Stimulated activated CD4-positive, alpha-beta T cell treated with anti-CD3 and anti-CD28 coated beads, TNF-alpha, amount 100 ng/mL, for 4 hours (primary cell): ENCODE measurements at places on chromosomes 3 and 15.

DNA sequence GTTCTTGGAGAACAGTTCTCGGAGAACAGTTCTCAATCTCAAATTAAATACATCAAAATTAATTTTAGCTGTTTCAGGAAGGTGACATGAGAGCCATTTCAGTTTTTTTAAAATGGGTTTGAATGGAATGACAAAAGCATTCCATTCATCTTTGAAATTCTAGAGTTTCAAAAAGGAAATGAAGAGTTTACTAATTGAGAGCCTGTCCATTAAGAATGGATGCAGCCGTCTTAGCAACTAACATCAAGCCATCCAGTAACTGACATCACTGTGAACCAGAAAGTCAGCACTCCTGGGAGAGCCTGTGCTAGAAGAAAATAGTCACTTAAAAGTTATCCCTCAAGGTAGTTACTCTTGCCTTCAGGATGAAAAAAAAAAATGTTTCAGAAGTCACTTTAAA is 47.0 kb upstream of the FSTL1 start:
- no peak for DNase-seq

DNA sequence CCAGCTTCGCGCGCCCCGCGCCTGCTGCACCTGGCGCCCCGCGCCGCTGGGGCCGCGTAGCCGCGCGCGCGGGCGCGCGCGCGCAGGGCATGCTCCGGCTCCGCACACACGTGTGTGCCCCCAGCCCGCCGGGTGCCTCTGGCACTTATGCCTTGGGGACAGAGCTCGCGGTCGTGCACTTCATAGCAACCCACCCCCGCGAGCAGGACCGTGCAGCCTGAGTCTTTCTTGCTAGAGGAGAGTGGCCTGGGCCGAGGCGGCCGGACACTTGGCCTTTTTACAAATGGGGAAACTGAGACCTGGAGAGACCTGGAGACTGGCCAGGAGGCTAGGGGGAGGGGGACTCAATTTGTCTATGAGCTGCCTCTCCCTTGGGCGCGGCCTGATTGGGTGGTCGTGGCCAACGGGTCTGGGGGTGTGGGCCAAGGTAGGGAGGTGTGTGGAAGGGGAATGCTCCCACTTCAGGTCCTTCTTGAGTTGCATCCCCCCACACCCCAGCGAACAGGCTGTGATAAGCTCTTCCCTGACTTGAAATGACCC is 562 bp downstream of the NBEAL2 start:
- DNase-seq: no peak

DNA sequence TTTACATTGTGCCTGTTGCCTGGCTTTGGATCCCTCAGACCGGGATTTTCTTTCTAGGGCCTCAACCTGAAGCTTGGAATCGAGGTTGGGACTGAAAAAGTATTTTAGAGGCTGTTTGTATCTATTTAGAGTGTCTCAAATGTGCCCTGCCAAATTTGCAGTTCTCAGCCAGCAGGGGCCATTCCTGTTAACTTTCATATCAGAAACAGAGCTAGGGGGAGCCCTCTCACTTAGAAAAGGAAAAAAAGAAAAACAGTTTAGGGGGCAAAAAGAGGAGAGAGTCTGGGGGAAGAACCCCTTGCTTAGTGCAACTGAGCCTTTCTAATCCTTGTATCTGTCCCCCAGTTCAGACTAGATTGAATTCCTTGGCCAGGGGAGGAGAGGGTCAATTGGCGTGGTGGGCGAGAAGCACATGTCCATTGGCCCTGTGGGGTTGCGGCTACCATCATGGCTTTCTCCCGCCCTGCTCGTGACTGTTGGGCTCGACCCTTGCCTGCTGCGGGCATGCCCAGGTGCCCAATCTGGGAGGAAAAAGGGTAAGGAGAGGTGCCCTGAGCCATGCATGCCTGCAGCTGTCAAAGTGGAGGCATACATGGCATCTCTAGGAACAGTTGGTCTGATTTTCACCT is 101.6 kb downstream of the CFAP44 start:
- no peak for DNase-seq

DNA sequence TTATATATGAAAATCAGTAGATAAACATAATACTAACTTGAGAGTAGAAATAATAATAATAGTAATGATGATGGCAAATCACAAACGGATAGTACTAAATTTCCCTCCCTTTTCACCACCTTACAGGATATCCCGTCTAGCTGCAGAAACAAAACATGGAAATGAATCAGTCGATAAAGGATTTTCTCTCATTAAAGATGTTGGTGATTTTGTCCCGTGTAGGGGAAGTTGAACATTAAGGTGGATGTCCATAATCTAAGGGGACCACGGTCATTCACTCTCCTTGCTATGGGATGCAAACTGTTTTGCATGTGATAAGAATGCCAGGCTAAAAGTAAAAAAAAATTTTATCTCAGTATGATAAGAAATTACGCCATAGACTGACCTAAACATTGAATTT is 1027.7 kb upstream of the NR2F2 start:
- DNase-seq: no peak

GRCh38 chr3:101279162-101279561 is 41.2 kb downstream of the IMPG2 start:
- no peak for DNase-seq

DNA sequence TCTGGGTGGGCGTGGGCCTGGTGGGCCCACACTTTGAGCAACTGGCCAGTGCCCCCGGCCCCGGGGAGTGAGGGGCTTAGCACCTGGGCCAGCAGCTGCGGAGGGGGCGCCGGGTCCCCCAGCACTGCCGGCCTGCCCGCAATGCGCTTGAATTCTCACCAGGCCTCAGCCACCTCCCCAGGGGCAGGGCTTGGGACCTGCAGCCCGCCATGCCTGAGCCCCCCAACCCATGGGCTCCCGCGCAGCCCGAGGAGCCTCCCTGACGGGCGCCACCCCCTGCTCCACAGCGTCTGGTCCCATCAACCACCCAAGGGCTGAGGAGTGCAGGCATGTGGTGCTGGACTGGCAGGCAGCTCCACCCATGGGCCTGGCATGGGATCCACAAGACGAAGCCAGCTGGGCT is 484.3 kb downstream of the UNC13C start:
- no peak for DNase-seq

GRCh38 chr3:28042095-28042635 is 199.3 kb upstream of the CMC1 start:
- DNase-seq: no peak

DNA sequence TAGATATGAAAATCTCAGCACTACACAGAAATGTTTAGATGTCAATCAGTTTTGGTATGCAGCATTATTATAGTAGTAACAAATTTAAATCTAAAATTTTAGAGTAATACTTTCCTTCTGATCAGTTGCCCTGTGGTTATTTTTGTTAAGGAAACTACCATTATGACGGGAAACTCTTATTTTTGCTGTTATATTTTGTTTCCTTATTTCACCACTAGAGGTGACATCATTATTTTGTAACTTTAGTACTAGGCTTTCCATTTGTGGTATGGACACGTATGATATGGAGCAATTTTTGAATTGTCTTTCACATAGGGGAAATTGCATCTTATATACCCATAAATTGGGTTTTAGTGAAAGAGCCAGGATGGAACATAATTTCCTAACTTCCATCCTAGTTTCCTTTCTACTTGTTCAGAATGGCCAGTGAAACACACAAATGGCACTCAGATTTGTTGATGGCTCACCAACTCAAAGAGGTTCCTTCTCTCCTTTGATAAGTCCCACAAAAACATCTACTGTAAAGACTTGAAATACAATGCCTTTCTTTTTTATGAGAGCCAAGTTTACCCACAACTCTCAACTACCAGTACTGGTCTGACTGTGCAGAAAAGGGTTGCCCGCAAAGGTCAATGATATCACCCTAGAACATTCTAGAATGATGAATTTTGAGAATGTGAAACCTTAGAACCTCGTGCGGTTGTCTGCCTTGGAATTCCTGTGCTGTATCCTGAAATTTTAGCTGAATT is 19.4 kb upstream of the PPP4R2 start:
- DNase-seq: no peak

DNA sequence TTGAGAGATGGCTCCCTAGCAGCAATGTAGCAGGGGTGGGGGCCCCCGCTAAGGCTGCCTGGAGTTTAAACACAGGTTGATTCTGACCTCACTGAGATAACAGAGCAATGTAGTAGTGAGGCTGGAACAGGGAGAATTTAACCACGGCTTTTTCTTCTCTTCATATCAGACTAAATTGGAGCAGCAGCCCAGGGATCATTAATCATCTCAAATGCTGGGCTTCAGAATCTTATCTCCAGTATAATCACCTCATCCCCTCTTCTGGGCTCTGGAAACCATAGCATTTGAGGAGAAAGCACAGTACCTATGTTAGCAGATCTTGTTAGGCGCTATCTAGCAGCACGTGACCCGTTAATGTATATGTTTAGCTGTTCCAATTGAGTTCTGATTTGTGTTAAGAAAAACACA is 25.4 kb upstream of the DET1 start:
- no peak for DNase-seq

- DNase-seq: no peak
Measured at GRCh38 chr3:141575879-141576743, 89.3 kb downstream of the RASA2 start.

- no peak for DNase-seq
Measured at GRCh38 chr3:11005686-11006256, 13.2 kb downstream of the SLC6A1 start.

DNA sequence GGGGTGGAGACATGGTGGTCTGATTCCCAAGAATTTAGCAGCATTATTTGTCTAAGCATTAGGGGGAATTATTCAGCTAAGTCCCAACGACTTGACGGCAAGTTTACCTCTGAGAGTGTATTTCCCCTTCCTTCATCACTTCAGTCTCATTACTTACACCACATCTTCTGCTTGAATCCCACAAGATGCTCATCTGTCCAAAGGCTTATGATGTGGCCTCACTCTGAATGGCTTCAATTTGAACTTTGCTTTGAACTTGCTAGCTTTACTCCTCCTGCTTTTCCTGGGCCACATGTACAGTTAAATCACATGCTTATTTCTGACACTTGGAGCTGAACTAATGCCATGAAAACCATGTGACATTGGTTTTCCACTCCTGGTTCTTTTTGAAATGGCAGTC is 231.3 kb upstream of the SATB1 start:
- DNase-seq: no peak

GRCh38 chr3:188294823-188295487 is 141.0 kb downstream of the LPP start:
- no peak for DNase-seq

- no peak for DNase-seq
Measured at GRCh38 chr3:54213907-54214306, 91.6 kb downstream of the CACNA2D3 start.

DNA sequence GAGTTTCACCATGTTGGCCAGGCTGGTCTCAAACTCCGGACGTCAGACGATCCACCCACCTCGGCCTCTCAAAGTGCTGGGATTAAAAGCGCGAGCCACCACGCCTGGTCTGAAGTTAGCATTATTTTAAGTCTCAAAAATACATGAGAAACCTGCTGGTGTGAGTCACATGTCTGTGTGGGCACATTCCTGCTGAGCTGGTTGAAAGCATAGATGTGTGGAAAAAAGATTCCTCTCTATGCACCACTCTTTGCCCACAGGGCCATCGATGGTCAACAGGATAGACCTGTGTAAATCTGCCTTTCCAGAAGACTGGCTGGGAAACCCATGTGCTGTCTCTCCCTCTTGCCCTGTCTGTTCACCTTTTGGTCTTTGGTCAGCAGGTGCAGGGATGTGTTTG is 63.5 kb downstream of the CHRD start:
- DNase-seq: no peak

DNA sequence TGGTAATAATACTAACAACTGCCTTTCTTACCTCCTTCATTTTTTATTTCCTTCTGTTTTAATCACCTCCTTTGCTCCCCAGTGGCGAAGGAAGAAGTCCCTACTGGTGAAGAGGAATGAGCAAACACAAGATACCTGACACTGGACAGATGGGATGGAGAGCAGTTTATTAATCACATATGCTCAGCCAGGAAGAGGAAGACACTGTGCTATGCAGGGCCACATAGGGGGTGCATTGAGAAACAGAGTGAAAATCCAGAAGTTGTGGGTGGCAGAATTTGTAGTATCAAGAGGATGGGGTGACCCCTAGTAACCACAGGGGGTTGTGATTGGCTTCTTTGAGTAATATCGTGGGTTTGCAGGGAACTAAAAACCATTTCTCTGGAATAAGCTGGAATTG is 1041.9 kb downstream of the OTOL1 start:
- DNase-seq: no peak

DNA sequence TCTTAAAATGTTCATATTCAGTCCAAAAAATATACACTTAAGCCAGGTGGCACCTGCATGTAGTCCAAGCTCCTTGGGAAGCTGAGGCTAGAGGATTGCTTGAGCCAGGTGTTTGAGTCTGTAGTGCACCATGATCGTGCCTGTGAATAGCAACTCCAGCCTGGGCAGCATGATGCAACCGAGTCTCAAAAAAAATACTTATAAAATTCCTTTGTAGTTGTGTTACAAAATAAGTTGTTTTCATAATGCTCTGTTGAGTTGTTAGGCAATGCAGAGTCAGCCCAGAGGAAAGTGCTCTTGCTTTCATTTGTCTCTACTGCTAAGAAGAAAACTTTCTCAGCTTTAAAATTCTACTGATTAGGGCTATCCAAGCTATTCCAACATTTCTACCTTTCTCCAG is 442.8 kb upstream of the ARRDC4 start:
- DNase-seq: no peak

DNA sequence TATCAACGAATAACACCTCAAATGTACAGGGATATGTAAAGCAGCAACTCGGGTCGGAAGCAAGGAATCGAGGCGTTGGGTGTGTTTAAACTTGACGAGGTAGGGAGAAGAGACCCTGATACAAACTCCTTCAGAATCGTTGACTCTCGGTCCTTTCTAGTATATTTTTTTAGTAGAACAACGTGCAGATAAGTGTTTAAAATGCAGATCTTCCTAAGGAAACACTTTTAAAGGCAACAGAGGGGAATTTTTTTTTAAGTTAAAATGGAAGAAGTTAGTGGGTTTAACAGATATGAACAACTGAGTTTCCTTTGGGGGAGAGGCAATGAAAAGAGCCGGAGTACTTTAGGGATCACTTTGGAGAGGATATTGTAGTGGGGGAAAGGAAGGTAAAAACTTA is 1.1 kb upstream of the KPNA4 start:
- DNase-seq: no peak

DNA sequence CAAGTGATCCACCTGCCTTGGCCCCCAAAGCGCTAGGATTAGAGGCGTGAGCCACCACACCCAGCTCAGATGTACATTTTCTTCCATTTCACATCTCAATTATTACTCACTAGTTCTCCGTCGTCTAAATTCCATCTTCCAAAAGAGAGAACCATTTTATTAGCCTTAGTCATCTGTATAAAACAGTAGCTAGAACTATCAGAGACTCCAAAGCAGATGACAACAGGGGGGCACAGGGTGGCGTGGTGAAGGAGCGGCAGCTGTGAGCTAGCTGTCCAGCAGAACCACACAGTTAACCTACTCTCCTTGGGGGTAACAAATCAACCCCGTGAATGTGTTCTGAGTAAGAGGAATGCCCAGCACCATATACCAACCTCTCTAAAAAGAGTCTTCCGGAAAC is 7.1 kb downstream of the SLC25A20 start:
- no peak for DNase-seq

DNA sequence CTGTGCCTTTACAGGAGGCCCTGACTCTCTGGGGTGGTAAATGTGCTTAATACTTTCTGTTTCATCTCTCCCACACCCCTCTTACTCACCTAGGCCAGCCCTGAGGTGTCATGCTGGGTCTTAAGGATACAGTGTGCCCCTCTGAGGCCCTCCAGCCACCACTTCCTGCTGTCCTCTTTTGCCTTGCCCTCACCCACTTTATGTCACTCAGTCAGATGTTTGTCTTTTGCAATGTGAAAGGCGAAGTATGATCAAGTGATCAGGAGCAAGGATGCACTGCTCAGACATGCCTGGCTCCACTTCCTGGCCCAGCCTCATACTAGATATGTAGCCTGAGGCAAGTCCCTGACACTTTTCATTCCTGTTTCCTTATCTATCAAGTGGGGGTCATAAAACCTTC is 339.0 kb upstream of the NR2E3 start:
- DNase-seq: no peak
